ENCODE measurements at places on chromosomes 2 and 18.

GRCh38 chr2:23291239-23291638 lies 93.7 kb upstream of the KLHL29 start:
- DNase-seq: no peak

GRCh38 chr18:7600036-7600435 lies 32.9 kb downstream of the PTPRM start:
- DNase-seq: no peak

DNA sequence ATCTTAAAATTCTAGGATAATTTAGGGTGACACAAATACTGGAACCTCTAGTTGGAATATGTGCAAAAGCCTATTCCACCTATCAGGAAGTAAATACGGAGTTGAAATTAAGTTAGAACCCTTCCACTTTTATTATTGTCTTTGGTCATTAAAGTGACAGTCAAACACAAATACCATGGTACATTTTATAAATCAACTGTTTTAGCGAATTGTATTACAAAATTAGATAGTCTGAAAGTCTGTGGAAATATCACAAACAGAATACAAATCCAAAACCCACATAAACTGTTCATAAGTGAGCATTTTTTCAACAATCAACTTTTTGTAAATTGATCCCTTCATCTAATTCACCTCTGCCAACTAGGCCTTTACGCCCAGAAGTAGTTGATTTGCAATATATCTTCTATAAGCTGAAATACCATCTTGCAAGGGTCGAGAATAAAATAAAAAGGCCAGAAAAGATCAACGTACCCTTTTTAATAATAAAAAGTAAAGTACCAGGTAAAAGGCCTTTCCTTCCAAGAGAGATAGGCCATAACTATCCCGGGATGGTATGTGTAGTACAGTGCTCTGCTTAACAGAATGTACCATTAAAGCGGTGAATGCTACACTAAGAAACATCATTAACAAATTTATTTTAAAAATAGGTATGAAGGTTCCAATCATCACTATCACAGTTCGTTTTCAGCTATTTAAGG lies 1.3 kb downstream of the USP34 start:
- DNase-seq: no peak

DNA sequence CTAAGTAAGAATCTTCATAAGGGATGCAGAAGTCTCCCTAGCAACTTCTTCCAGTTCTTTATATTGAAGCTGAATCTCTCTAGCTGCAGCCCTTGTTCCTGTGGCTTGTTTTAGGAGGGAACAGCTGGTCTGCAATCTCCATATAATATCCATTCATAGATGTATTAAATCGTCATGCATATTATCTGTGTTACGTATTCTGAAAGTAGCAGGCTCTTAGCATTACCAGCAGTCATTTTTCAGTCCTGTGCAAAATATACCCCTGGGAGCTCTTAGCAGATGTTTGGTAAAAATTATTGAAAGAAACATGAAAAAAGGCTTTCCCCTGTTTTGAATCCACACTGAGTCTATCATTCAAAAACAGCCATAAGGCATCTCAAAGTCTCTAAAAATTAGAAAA lies 385.3 kb downstream of the IRS1 start:
- no peak for DNase-seq

GRCh38 chr2:104487366-104487765 lies 366.5 kb upstream of the POU3F3 start:
- no peak for DNase-seq

GRCh38 chr2:195257979-195258378 lies 399.0 kb upstream of the SLC39A10 start:
- no peak for DNase-seq

- no peak for DNase-seq
These were observed 48.6 kb downstream of the EML6 start for GRCh38 chr2:54772110-54772509.

DNA sequence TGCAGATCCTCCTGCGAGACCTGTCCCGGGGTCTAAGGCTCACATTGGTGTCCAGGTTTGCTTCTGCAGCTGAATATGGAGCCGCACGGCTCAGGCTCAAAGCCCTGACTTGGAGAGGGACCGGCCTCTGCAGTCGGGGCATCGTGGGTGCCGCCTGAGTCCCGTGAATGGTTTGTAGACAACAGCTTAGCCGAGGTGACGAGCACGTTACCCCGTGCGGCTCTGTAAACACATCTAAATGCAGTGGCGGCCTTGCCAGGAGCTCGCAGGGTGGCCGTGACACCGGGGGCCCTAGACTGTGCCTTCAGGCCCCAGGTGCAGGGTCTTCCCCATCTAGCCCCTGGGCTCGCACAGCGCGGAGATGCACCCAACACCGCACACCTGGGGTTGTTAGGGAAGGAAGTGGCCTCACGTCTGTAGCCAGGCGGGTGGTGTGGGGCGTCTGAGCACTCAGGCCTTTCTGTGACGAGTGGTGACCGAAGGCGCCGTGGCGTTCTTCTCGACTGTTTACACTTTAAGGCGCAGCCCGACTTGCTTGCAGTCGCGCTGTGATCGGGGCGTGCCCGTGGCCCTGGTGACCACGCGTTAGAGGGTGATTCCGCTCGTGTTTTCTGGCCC lies 91.6 kb downstream of the NFATC1 start:
- DNase-seq: no peak

GRCh38 chr2:201852462-201852861 lies 46.1 kb downstream of the CDK15 start:
- DNase-seq: no peak

DNA sequence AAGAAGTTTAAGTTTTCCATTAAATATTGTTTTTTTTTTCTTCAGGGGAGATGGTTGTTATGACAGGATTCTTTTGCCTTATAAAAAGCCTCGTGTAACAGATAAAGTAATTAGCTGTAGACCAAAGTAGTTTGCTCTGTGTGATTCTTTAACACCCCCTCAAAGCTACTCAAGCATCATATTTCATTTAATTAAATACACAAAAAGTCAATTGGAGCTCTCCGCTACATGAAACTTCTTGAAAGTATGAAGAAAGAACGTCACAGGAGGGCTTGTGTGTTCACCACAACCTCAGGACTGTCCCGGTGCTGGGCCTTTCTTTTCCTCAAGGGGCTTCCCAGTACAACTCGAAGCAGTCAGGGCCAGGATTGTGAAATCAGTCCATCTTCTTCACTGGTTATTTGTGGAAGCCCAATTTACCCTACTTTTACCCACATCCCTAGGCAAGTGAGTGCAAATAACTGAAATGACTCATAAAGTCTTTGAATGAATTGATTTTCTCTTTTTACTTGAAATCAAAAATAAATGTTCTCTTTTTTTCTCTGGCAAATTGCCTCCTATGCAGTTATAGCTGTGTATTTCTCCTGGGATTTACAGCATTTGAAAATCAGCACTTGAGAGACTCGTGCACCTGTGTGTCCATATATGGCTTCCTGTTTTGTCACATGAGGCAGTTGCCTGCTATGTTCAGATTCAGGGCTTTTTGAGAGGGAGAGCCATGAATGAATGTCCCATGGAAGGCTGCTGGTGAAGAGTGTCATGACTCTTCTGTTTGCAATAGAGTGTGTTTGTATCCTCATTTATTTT lies 48.6 kb downstream of the LINC00305 start:
- DNase-seq: no peak

GRCh38 chr2:174972924-174973323 lies 32.3 kb downstream of the CHN1 start:
- no peak for DNase-seq

DNA sequence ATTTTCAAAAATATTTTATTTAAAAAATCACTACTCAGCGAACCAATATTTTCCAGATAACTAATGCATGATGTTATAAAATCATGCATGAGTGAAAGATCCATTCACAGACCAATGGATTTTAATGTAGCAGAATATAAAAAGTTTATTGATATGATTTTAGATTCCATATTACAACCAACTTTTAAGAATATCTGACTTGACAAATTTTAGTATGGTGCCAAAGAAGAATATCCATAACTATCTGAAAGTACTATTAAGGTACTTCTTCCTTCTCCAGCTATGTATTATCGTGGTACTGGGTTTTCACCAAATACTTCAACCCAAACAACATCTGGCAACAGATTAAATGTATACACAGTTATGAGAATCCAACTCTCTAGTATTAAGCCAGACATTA lies 99.9 kb upstream of the NOSTRIN start:
- no peak for DNase-seq

DNA sequence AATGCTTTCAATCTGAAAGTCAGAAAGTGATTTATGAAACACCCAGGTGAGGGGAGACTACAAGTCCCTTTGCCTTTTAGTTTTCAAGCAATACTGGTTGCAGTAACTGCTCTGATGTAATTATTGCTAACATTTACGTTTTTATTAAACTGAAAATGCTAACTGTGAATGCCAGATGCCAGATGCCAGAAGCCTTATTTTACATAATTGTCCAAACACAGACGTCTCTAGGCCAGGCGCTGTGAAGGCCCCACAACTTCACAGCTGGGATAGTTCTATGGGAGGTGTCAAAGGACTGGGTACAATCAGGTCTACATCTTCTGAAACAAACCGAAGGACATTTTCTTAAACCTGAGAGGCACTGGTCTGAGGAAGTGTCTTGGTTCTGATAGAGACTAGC lies 27.5 kb upstream of the MSGN1 start:
- DNase-seq: no peak

DNA sequence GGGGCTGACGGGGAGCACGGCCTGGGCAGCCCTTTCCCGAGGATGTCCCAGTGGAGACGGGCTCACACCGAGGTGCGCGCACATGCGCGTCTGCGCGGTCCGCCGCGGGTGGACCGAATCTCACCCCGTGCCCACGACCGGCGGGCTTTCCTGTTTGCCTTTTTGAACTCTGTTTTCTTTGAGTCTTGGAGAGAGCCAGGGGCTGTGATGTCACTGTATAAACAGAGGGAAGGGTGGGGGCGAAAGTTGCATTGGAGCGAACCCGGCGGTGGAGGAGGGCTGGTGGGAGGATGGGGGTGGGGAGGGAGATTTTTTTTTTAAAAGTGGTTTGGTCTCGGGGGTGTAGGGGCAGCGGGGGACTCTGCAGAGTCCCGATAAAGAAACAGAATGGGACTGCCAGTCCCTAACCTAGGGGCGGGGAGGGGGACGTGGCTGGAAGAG lies 141.2 kb upstream of the CTAGE1 start:
- no peak for DNase-seq

GRCh38 chr2:44801289-44801840 lies 140.1 kb upstream of the SIX3 start:
- no peak for DNase-seq

GRCh38 chr2:56682397-56682760 lies 498.6 kb downstream of the CCDC85A start:
- no peak for DNase-seq
